ENCODE measurements at places on chromosomes 3 and 15.

GRCh38 chr3:117355566-117355965 lies 646.0 kb downstream of the TUSC7 start:
- no peak for DNase-seq

DNA sequence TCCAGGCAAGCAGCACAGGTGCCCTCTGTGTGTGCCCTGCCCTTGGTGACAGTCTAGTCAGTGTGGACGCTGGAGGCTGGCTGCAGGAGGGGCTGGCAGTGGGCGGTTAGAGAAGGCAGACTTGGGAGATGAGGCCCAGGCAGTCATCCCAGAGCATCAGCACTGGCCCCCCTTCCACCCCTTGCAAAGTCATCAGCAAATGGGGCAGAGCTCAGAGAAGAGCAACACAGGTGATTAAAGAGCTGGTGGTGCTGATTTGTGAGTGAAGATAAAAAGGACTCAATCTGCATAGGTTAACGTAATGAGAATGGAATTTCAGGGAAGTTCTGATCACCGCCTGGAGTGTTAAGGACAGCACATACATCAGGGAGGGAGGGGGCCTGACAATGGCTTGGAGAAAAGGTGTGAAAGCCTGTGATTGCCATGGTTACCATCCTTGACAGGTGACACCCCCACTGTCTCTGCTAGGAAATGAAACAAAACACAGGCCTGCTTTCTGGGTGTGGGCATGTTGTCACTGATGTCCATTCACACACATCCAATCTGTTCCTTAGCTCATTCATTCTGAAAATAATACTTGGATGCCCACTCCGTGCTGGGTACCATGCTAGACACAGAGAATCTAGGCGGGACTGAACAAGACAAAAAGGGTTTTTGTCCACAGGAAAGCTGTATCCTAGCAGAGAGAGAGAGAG lies 269.6 kb upstream of the ST8SIA2 start:
- DNase-seq = no peak

DNA sequence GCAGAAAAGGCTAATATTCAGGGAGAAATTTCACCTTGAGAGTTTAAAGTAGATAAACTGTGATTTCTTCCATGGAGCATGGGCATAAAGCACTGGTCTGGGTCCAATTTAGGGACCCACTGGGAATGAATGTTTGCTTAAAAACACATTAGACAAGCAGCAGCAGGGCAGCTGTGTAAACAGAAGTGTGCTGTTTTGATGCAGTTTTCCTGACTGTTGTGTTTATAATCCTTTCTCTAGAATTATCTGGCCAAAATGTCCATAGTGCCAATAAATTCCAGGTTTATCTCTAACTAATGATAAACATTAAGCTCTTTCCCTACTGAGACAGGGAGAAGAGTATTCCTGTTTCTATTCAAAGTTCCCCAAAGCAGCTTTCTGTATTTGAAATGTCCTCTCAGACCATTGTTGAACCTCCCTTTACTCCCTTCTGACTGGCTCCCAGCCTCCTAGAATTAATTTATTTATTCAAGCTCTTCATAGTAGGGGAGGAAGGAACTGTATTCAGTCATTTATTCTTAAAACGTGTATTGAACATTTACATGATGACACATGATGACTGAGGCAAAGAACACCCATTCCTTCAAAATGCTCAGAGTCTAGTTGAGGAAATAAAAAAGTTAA lies 7.0 kb upstream of the TM4SF18 start:
- DNase-seq = no peak

- DNase-seq = no peak
Measured at GRCh38 chr3:142724682-142725356, 985 bp downstream of the TRPC1 start.

GRCh38 chr3:184551103-184551502 lies 10.5 kb upstream of the EPHB3 start:
- DNase-seq = no peak

GRCh38 chr3:87196879-87197278 lies 30.2 kb upstream of the CHMP2B start:
- no peak for DNase-seq

DNA sequence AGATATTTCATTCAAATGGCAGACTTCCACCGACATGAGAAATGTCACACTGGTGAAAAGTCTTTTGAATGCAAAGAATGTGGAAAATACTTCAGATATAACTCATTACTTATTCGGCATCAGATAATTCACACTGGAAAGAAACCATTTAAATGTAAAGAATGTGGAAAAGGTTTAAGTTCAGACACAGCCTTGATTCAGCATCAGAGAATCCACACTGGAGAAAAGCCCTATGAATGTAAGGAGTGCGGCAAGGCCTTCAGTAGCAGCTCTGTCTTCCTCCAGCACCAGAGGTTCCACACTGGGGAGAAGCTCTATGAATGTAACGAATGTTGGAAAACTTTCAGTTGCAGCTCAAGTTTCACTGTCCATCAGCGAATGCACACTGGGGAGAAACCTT lies 8.6 kb upstream of the ZNF621 start:
- no peak for DNase-seq

DNA sequence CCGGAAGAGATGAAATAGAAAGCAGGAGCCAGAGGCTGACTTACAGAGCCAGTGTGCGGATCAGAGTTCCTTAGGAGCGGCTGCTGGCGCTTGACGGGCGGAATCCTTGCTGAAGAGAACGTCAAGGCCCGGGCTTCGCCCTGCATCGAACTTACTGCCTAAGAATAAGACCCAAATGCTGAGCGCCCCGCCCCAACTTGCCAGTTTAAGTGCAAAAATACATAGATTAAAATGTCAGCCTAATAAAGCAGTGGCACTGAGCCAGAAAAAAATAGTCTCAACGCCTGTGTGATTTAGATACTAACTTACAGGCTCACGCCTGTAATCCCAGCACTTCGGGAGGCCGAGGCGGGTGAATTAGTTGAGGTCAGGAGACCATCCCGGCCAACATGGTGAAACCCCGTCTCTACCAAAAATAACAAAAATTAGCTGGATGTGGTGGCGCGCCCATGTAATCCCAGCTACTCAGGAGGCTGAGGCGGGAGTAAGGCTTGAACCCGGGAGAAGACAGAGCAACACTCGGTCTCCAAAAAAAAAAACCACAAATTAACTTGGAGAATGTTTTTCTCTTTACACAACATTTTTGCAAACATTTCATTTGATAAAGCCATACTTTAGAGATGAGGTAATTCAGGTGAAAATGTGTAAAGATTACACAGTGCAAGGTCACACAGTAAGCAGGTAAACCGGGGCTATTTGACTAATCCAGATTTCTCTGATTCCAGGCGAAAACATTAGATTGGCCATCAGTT lies 1.2 kb upstream of the UBP1 start:
- DNase-seq = peak; percentile 53

DNA sequence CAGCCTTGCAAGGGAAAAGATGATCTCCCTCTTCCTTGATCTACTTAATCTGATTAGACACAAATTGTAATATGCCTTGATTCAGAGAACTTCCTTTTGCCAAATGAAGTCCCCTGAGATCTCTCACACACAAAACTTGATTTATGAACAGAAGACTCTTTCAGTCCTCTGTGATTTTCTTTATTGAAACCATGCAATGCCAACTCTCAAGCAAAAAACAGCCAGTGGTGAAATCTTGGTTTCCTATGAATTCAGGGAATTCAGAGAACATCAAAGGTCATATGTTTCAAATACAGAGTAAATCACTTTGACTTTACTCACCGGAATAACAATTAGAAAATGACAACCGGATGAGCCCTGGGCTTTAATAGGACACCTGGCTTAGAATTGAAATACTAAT lies 211.7 kb downstream of the ABHD5 start:
- no peak for DNase-seq

DNA sequence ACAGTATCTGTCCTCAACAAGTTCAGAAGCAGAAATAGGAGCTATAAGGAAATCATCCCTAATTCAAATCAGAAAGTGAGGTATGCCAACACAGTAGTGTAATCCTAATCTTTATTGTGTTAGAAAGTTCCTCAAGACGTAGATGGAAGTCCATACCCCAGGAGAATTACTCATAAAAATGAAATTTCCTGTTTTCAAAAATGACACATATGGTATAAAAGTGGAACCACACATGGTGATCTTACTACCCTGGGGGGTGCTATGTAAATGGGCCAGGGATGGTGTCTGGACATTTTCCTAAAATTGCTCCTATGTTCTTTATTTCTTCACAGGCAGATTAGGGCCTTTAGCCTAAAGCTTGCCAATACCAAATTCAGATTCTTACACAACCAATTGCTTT lies 204.1 kb downstream of the ARRDC4 start:
- no peak for DNase-seq

DNA sequence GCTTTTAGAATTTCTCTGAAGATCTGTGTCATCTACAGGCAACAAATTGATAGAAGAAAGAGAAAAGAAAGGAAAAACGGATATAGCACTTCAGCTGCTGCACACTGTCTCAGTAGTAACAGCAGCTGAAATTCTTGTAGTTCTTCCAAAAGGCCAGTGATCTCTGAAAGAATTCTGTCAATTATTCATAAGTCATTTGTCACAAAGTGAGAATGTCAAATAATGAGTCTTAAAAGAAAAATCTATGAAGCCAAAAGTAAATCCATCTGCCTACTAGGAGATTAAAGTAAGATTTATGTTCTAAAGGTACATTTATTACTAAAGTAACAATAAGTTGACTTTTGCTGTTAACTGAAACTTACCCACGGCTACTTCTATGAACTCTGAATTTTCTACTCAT lies 24.6 kb downstream of the IFT80 start:
- DNase-seq = no peak

- DNase-seq = no peak
Measured at GRCh38 chr3:52134761-52135160, 19.5 kb downstream of the POC1A start.

DNA sequence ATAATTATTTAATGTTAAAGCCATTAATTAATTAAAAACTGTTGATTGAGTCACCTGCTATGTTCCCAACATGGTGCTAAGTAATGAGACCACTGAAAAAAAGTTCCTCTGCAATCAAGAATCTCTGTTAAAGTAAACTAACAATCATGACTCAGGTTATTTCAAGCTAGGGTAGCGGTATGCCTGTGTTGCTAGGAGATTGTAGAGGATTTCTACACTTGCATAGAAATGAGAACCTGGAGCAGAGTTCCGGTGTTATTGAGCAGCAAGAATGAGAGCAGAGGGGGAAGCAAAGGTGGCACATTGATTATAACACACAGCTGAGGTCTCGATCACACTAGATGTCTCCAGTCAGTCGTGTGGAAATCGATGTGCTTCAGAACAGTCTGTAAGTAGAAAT lies 41.4 kb downstream of the C3orf85 start:
- no peak for DNase-seq

GRCh38 chr15:70859998-70860397 lies 6.0 kb upstream of the LARP6 start:
- DNase-seq = no peak

GRCh38 chr15:70451821-70452653 lies 311.3 kb downstream of the UACA start:
- no peak for DNase-seq

DNA sequence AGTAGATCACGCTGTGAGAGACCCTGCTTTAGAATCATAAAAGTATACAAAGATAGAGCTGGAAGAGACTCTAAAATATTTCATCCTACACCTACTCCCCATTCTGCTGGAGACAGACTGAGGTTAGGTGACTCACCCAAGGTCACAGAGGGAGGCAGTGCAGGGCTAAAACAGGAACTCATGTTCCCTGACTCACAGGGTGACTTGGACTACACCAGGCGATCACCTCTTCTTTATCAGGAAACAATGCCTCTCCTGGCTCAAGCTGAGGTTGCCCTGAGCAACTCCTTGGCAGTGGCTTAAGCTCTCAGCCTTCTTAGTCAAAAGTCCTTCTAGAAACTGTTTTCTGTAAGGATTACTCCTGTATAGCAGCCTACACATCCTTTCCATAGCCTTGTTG lies 26.4 kb upstream of the TNFAIP8L3 start:
- DNase-seq = no peak

DNA sequence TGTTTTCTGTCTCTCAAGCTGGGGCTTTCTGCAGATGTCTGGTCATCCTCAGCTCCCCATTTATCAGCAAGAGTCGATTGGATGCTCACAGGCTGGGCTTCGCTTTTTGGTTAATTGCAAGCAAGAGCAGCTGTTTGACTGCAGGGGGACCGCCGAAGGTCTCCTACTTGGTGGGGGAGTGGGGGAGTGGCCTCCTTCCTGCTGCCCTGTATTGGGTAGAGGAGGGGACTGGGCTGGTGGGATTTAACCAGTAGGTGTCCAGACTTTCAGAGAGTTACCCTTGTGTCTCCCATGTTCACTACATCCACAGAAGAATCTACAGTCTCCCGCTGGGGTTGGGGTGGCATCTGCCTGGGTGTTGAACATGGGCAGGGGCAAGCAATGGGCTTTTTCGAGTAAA lies 78.7 kb downstream of the PLXNA1 start:
- DNase-seq = no peak

- DNase-seq = peak; percentile 34
Measured at GRCh38 chr3:100002599-100003350, 111.5 kb downstream of the FILIP1L start.

- no peak for DNase-seq
Measured at GRCh38 chr3:130677343-130677742, 69.3 kb downstream of the PIK3R4 start.

DNA sequence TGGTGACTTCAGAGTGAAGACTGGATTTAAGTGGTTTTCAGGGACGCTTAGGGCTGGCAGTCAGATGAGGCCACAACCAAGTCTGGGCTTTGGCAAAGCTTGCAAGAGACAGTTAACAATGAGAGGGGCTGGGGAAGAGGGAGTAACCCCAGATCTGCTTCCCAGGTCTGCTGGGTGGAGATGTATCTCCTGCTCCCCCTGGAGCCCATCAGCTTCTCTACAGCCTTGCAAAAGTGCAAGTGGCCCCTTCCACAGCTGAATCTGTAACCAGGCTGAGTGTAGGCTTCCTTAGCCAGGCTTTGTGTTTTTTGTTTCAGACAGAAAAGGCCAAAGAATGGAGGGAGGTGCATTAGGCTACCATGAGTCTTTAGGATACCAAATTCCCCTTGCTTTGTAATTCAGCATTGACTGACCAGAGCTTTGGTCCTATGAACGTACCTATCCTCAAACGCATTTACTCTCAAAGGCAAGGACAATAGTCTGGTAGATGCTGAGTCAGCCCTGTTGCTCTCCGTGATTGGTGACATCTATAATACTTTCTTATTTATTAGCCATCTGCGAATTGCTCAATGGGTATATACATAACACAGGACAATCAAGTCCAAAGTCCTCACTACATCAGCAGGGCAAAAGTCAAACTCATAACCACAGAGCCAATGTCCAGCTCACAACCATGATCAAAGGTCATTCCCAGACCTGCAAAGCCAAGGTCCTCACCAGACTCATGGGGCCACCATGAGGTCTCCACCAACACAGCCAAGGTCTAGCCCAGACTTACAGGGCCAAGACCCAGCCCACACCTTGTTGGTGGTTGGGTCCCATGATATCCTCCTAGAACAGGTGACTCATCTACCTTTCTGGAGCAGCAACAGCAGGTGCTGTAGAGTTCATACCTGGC lies 17.1 kb downstream of the CCDC13 start:
- DNase-seq = no peak

GRCh38 chr3:61925721-61926120 lies 364.4 kb downstream of the PTPRG start:
- DNase-seq = no peak

DNA sequence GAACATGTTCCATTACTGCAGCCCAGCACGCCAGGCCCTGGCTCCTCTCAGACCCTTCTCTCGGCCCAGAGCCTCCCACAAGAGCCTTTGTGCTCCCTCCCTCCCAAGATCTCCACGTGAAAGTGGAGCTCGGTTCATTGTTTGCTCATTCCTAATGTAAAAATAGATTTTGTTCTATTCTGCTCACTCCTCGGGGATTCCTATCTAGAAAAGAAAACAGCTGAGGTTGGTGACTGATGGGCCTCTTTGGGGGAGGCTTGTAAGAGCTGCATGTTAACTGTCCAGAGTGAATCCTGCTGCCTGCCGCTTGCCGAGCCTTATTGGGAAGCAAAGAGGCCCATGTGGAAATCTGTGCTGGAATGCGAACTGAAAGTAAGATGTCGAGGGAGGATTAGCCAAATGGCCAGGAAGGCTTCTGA lies 267.1 kb downstream of the LRTM1 start:
- no peak for DNase-seq
